T-helper 2 cell treated with Interferon-gamma antibody and Interleukin-4, amounts not matched to agents 5 μg/mL and 100 μg/mL, for 36 hours (primary cell): ENCODE measurements at places on chromosomes 2 and 18.

GRCh38 chr2:211846714-211847113, 691.9 kb downstream of the ERBB4 start:
- DNase-seq, result no peak

- DNase-seq, result no peak
These were observed 113.9 kb downstream of the MAP4K4 start for GRCh38 chr2:101811226-101812015.

GRCh38 chr2:100073110-100073509, 69.3 kb downstream of the AFF3 start:
- DNase-seq, result no peak

DNA sequence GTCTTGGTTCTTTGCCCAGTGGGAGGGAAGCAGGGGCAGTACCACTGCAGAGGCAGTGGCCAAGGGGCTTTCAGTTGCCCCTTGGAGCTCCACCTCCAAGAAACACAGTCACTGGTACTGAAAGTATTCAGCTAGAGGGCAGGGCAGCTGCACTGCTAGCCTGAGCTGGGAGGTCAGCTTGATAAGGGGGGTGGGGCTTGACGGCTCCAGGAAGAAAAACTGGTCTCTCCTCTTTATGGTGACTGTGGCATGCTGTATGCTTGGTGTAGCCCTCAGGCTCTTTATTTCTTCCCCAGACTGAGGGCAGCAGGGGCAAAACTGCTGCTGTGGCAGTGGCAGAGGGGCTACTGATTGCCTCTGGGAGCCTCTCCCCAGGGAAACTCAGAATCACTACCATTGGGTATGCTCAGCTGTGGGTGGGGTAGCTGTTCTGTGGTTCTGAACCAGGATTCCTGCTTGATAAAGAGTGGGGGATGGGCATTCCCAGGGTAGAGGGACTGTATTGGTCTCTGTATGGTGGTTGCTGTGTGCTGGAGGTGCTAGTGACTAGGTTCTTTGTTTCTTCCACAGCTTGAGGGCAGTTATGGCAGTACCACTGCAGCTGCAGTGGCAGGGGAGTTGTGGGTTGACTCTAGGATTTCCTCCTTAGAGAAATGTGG, 134.6 kb upstream of the SCN7A start:
- DNase-seq, result no peak

- DNase-seq, result no peak
These were observed 123.8 kb downstream of the MYO1B start for GRCh38 chr2:191369034-191369433.

DNA sequence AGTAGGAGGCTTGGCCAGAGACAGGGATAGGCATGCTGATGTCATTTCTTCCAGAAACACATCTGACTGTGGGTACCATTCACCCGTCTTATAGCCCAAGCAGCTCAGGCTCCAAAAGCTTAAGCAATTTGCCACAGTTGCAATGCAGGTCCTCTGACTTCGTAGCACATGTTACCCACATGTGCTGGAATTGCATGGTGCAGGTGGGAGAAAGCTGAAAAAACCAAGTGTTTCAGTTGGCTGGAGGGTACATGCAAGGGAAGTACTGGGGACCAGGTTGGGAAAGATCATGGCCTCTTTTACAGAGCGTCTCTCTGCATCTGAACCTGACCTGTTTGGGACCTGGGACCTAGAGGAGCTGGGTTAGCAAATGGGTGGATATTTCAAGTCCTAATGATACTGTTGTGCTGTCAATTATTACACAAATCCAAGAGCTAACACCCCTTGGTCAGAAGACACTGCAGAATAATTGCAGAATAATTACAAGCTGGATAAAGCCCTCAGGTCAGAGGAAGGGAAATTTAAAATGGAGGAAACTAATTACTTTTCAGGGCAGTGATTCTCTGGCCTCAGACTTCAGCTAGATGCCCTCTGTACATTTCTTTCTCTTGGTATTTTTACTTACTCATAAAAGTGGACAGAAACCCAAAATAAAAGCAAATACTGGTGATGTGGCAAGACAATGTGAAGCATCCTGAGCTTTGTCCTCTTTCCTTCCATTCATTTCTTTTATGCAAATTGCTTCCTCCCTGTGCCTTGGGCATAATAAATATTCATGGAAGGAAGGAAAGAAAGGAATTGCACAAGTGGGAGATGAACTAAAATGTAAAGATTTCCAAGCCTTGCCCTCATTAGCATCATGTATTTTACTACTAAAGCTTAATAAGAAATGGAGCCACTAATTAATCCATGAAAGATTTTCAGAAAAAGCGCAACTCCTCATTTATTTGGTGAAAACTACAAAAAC, 45.6 kb upstream of the TTC39C start:
- DNase-seq, result no peak

- DNase-seq, result no peak
These were observed at the start of gene KCNE4 for GRCh38 chr2:223051693-223052289. KCNE4 (plus strand) TSS chr2:223052190; CDS start chr2:223052831, 641 bp downstream.

GRCh38 chr2:157470321-157470720, 26.4 kb upstream of the CYTIP start:
- no peak for DNase-seq

DNA sequence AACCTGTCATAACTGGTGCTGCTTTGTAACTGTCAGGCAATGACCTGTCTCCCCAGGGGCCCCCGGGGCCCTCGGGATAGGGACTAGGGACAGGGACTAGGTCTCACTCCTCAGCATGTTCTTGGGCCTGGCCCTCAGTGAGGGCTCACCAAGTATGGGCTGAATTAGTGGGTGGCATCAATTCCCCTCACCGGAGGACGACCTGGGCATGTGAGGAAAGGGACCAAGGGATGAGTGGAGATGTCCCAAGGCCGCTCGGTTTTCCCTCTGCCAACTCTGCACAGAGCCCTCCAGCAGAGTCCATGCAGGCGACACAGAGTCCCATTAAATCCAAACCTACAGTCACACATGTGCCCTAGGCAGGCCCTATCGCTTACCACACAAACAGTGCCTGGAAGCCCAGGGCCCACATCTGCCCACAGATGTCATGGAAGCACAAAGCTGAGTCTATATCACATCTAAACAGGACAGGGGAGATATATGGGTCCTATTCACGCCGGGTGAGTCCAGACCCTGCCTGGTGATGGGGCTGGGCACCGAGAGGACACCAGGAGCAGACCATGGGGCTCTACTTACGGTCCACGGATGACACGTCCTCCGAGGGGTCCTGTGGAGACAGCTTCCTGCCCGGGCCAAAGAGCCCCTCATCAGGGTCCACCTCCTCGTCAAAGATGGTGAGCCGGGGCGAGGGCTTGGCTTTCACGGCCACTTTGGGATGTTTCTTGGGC, 26.6 kb downstream of the HS1BP3 start:
- DNase-seq, result no peak

DNA sequence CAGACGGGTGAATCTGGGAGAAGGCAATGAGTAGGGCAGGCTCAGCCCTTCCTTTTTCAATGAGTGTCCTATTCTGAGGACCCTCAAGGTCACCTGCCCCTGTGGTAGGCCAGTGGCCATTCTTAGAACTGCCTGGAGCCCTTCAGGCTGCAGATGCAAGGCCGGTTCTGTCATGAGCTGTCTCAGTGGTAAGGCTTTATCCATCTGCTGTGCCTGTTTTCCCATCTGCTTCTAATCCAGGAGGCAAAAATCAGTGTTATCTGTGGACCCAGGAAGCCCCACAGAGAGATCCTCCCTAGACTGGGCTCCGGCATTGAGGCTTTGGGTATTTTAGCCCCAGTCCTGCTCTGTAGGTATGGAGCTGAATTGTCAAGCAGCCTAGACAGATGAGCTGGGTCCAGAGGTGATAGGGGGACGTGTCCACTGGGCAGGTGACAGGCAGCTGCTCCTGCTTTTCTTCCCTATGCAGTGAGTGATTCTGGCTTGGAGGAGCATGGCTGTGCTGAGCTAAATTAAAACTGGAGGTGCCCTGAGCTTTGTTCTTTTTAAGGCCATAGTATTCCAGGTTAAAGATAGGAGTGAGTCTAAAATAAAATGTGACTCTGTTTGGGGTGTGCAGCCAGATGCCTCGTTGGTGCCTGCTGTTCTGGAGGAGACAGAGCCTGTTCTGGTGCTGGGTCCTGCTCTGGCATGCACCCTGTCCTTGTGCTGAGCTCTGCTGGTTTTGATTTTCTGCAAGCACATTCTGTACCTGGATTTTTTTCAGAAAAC, 92.5 kb downstream of the FHOD3 start:
- no peak for DNase-seq

GRCh38 chr2:80255918-80256781, 48.4 kb downstream of the LRRTM1 start:
- no peak for DNase-seq

DNA sequence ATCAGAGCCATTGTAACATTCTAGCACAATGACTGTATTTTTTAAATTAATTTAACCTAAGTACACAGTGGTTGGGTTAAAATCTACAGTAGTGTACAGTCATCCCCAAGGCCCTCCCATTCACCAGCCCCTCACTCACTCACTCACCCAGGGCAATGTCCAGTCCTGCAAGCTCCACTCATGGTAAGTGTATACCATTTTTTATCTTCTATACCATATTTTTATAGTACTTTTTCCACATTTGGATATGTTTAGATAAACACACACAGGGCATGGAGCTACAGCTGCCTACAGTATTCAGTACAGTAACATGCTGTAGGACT, 72.1 kb downstream of the COPS8 start:
- no peak for DNase-seq

- DNase-seq, result no peak
These were observed 32.3 kb upstream of the XDH start for GRCh38 chr2:31446848-31447247.

GRCh38 chr2:121283670-121284462, 1.1 kb downstream of the TFCP2L1 start:
- DNase-seq, result no peak
